ENCODE measurements at places on chromosomes 1 and 21.

GRCh38 chr21:44866780-44867179, 6.7 kb downstream of the PTTG1IP start:
- DNase-seq: no peak

GRCh38 chr1:164498792-164499191, 60.2 kb upstream of the PBX1 start:
- DNase-seq: no peak

DNA sequence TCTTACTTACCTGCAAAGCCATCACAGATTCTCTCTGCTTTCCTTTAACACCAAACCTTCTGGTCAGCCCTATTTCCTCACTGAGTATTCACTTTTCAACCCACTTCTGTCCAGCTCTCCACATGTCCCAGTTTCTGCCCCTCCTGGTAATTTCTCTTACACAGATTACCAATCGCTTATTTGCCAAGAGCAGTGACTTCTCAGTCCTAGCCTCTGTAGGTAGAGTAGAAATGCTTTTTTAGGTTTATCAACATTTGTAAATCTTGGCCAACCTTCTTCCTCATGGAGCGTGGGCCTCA, 33.6 kb upstream of the LRRC8C start:
- DNase-seq: no peak

GRCh38 chr1:56491441-56491840, 87.9 kb downstream of the PLPP3 start:
- DNase-seq: no peak

DNA sequence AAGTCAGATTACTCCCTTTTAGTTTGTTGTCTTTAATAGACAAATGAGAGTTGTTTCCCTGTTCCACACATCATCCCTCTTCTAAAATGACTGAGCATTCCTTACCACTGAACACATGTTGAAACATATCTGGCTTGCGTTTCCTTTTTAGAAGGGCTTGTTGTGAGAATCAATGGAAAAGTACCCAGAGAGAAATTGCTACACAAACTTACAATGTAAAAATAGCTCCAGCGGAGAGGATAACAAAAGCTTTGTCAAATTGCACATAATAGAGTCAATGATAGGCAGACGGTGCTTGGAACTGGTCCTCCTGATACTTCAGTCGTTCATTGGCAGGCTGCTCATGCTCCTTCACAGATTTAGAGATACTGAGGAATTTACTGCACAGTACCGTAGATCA, 123.9 kb downstream of the CYYR1 start:
- DNase-seq: no peak

GRCh38 chr1:201637282-201638079, 98.6 kb downstream of the NAV1 start:
- DNase-seq: no peak

GRCh38 chr1:147168626-147169058, 3.6 kb downstream of the PRKAB2 start:
- no peak for DNase-seq

- DNase-seq: no peak
Measured at GRCh38 chr1:156937883-156938282, 17.5 kb downstream of the LRRC71 start.

DNA sequence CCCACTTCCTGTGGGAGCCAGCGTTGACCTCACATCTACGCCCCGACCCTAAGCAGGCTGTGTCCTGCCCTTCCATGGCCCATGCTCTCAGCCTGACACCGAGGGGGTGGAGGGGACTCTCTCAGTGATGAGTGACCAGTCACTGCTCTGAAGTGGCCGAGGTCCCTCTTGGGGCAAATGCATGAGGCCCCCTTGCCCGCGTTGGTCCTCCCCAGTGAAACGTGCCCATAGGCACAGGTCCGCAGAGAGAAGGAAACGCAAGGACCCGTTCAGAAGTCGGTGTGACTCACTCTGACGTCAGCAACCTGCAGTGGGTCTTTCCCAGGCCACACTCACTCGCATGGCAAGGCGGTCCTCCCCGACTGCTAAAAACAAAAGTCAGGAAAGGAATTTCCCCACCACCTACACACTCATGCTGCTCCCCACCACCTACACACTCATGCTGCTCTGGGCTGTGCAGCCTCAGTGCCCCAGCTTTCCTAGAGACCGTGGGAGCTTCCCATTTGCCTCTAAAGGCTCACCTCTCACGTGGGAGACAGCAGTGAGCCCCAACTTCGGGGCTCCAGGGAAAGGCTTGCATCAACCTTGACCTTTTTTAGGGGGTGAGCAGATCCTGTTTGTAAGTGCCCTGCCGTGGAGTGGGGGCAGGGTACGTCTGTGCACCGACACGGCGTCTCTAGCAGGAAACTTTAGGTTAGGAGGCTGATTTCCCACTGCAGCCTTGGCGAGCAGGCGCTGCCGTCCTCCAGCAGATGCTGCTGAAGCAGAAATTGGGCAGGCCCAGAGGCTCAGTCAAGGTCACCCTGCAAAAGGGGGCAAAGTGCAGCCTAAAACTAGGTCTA, 11.4 kb downstream of the UBASH3A start:
- no peak for DNase-seq

DNA sequence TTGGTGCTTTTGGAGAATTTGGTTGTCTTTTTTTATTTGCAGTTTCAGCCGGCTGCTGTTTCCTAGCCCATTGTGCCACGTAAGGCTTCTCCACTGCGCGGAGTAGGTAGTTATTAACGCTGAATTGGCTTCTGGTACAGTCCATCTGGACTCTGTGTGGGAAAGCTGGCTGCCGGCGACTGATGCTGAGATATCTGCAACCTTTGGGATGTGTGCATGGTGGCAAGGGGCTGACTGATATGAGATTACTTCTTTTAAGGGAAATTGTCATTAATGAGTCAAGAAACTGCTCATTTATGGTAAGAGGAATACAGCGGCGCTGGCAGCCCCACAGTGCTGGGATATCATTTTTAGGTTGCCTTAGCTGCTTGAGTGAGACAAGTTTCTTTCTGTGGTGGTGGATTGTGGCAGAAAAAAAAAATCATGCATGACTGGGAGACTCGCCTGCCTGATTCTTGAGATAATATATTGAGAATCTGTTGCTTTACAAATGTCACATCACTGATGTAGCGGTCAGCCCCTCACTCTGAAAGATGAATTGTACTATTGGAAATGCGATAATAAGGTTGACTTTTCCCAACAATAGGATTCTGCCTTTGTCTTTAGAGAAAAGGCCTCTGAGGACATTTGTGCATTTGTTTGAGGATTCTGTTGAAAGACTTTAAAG, 2.5 kb upstream of the ELAVL4 start:
- no peak for DNase-seq

DNA sequence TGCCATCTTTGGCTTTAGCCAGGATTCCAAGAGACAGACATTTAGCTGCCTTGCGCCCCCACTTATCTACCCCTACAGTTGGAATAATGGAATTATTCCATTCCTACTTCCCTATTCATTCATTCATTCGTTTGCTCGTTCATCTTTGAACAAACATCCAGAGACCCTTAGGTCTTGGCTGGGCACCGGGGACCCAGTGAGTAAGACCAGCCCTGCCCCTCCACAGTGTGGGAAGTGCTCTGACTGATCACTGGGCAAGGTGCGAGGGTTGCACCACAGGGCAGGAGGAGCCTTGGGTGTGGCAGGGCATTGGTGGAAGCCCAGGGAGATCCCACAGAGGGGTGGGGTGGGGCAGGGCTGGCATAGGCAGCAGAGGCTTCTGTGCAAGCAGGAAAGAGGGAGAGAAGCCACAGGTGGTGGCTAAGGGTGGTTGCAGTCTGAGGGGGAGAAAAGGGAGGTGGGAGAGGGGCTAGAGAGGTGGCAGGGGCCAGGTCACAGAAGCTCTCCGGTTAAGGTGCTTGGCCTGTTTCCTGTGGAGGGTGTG, 35.0 kb upstream of the TMEM61 start:
- DNase-seq: no peak

DNA sequence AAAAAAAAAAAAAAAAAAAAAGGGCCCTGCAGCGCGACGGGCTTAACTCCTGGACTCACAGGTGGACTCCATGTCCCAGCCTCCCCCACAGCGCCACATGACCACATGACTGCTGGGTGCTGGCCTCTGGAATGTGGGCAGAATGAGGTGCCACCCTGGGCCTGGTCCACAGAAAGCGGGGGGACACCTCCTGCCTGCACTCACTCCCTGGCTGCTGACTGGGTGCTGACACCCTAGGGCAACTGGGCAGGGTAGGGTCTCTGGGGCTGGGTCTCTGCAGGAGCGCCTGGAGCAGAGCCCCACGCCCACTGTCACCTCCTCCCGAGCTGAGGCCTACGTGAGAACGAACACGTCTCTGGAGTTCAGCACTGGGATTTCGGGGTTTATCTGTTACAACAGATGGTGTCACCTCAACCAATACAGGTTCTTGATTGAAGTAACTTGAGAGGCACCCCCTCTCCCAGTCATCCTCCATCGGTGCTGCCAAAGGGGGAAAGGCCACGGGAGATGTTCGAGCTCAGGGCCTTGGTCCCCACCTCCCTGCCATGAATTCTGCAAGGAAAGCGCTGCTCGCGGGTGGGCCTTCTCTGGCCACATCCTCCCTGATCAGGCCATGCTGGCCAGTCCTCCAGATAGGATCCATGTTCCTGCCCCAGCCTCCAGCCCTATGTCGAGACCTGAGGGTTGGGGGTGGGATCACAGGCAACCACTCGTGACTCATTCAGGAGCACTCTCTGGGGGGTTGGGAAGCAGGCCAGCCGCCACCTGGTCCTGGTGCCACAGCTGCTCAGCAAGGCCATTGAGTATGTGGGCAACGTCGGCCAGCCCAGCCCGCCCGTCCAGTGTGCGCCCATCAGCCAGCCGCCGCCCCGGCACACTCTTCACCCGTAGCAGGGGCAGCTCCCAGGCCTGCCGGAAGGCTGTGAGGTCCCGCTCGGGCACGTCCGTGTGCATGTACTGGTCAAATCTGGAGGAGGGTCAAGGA, 5.4 kb downstream of the CPLANE2 start:
- no peak for DNase-seq

- peak; percentile 1 for DNase-seq
Measured at GRCh38 chr1:62437273-62437940, 558 bp downstream of the USP1 start.

GRCh38 chr21:41582298-41582840, 74.4 kb upstream of the TMPRSS2 start:
- DNase-seq: no peak

GRCh38 chr1:237590386-237590785, 300.3 kb downstream of the ZP4 start:
- DNase-seq: no peak

GRCh38 chr1:66013371-66013770, 220.7 kb downstream of the PDE4B start:
- DNase-seq: no peak

DNA sequence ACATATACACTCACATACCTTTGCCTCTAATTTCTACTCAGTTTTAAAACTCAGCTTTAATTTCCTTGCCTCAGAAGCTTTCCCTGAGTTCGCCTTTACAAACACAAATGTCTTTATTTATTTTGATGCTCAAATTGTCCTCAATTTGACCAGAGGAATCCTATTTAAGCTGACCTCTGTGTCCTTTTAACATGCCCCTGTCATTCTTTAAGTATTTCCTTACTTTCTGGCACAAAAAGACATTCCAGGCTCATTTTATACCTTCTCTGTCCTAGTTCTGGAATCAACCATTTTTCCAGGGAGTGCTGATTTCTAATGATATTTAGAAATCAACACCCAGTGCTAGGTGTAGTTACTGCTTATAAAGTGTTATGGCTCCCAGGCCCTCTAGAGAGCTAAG, 82.5 kb downstream of the OSBPL9 start:
- DNase-seq: no peak

- no peak for DNase-seq
Measured at GRCh38 chr1:1924386-1924785, 5.3 kb upstream of the TMEM52 start.

- no peak for DNase-seq
Measured at GRCh38 chr1:39178541-39179431, 25.7 kb upstream of the MACF1 start.

DNA sequence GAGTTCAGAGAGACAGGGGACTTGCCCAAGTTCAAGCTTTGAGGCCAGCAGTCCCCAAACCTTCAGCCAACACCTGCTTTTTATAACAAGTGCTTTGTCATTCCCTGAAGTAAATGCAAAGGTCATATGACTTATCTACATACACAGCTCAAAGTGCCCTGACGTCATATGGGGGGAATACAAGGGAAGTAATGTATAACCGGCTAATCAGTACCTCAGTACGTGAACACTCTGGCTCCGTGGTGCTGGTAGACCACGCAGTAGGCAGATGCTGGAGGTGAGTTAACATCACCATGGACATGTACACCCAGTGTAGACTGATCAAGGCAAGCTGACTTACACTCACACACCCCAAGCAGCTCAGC, 60.0 kb downstream of the BACE2 start:
- no peak for DNase-seq

GRCh38 chr1:78370779-78371482, 119.8 kb upstream of the PTGFR start:
- DNase-seq: no peak

DNA sequence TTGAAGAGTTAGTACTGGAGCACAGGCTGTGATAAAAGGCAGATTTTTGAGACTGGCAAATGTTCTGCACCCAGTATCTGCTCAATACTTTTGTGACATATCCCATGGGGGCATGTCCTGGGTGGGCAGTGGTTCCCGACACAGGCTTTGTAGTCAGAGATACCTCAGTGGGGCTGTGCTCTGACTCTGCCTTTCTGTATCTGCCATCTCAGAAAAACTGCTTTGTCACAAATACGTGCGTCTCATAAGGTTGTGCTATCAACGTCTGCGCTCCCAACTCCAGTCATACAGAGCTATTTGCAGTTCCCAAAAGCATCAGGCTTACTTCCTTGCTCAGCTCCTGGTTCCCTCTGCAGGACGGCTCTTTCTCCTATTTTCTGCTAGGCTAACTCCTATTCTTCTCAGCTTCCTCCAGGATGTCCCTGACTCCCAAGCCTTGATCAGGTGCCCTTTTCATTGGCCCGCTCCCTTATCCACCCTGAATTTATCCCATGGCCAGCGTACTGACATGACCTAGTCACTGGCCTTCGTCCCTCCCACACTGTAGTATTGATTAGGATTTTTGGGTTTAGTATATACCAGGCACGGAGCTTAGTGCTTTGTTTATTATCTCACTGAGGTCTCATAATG, 12.1 kb upstream of the RAB29 start:
- DNase-seq: no peak

GRCh38 chr1:21232044-21232443, 55.3 kb upstream of the EIF4G3 start:
- peak; percentile 8 for DNase-seq

DNA sequence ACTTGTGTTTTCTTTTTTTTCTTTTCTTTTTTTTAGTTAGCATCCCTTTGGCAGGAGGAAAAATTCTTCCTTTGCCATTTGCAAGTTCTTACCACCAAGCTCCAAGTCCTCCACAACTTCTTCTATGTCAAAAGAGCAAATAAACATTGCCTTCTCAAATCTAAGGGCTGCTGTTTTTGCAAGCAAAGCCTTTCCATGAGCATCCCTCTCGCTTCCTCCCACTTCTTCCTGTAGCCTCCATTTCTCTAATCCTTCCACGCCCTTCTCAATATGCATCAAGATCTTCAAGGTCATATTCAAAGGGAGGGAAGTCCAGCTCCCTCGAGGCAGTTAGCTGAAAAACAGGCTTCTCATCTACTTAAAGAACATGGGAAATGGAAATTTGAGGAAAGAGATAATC, 147.1 kb downstream of the ADSS2 start:
- DNase-seq: no peak
